ENCODE measurements at places on chromosomes 5 and 9.
A peak's percentile ranks its signal among the peaks of the same experiment; 100 is the strongest.

DNA sequence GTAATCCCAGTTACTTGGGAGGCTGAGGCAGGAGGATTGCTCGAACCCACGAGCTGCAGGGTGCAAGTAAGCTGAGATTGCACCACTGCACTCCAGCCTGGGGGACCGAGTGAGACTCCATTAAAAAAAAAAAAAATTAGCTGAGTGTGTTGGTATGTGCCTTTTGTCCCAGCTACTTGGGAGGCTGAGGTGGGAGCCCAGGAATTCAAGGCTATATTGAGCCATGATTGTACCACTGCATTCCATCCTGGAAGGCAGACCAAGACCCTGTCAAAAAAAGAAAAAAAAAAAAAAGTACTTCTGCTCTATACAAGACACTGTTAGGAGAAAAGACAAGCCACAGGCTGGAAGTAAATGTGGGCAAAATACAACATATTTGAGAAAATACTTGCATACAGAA, 68.5 kb upstream of the FBXW11 start:
- no peak for DNase-seq

DNA sequence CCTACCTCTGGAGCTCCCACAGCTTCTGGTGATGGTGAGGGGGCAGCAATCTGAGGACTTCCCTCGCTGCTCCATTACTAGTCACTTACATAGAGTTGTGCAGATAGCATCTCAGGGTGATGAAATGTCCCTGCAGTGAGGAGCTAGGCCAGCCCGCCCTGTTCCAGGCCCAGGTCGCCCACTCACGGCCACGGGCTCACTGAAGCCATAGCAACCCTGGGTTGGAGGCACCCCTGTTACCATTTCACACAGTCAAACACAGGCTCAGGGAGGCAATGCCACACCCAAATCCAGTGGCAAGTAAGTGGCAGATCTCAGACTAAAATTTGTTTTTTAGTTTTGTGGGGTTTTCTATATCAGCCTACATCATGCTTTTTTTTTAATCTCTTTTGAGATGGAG, 19.6 kb downstream of the SH2D3C start:
- no peak for DNase-seq

- DNase-seq: peak; percentile 59
Observed at GRCh38 chr9:129885018-129885669, 49.9 kb downstream of the USP20 start.

- DNase-seq: no peak
Observed at GRCh38 chr5:177234841-177235240, 68.7 kb downstream of the RAB24 start.

Data from activated CD4-positive, alpha-beta memory T cell treated with anti-CD3 and anti-CD28 coated beads, Interleukin-2, amount 10 ng/mL, durations not matched to agents 7 days and 5 days (primary cell).